Left forelimb (tissue), 1 donor: ENCODE measurements at places on chromosomes 6 and 20.

DNA sequence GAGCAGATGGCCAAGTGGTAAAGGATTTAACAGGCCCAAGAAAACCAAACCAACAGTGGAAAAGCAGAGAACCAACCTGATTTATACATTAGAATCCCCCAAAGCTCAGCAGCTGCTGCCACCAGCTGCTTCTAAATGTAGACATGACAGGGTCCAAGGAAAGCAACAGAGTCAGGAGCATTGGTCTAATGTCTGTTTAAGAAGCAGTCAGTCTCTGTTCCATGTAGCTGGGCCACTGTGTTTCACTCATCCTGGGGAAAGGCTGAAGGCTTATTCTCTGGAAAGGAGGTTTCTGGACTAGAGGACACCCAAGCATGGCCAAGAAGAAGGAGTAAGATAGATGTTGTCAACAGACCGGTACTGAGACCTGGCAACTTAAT lies 75.4 kb downstream of the TMEM244 start:
- no peak for DNase-seq

DNA sequence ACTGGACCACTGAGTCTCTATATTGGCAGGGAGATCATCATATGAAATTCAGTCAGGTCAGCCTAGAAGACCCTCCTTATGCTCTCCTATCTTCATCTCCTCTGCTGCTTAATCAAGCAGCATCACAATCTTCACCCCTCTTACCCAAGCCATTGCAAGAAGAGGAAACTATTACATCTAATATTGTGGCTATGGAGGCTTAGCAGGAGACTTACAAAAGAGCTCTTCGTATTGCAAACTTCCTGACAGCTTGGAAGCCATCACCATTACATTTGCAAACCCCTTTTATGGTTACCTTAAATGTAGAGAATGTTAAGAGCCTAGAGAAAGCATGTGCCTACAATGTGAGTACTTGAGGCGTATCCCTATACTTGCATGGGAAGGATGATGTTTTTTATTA lies 87.2 kb upstream of the STXBP5 start:
- DNase-seq, result no peak

DNA sequence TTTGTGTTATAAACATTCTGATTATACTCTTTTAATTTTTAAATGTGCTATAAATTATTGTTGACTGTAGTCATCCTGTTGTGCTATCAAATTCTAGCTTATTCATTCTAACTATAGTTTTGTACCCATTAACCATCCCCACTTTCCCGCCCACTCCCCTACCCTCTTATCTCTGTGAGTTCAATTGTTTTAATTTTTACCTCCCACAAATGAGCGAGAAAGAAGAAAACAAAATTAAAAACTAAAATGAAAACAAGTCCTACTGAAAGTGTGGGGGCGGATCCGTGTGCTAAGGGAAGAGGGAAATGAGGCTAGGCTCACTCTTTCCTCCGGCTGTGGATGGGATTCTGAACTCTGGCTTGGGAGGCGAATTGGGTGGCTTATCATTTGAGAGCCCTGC lies 6.6 kb upstream of the ZNF831 start:
- DNase-seq, result no peak

DNA sequence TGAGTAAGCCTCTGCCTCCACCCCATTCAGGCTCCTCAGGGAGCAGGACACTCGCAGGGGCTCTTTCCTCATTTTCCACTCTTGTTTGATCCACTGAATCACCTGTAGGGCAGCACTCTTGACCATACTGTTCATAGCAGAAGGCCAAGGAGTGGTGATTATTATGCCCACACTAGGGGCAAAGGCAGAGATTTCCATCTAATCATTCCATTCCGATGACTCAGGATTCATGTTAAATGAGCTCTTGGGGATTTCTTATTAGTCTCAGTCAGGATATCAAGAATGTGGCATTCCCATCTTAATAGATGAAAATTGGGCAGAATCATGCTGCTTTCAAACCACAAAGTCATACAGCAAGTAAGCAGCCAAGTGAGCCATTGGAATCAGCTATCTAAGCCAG lies 101.9 kb upstream of the MOCS1 start:
- DNase-seq, result no peak

DNA sequence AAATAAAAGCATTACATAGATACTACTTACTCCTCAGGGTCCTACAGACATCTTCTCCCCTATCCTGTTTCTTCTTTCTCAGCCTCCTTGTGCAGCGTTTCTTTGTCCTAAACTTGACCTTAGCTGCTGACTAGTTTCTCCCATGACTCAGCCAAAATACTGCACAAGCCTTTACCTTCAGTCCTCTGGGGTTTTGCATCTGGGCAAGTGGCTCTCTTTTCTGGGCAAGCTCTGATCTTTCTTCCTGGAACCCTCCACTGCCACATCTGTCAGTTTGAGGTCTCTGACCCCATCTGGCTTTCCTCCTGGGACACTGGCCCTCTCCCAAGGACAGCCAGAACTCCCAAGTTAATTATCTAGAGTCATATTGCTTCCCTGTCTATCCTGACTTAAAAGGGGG lies 838.4 kb downstream of the DHX35 start:
- DNase-seq, result no peak

DNA sequence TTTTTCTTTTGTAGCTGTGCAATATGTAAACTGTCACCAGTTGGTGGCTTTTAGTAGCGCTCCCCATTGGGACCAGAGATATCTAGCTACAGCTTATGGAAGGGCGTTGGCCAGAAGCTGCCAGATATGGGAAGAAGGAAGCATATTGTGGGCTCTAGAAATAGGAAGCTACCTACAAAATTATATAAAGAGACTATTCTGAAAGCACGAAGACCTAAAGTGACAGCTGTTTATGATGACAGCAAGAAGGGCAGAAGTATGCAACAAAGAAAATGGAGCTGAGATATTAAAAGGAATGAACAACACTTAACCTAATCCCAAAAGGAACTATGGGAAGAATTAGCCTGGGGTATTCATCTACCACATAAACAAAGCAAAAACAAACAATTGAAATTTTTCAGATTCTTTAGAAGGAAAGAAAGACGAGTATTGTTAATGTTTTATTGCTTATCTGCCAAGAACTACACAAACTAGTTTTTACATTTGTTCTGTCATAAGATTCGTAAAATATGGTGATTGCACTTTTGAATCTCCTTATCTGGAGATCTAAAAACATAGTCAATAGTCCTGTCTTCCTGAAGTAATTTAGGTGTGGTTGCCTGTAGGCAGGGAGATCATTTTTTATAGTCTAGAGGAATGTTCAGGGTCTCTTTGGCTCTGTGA lies 81.6 kb downstream of the NCOA7 start:
- DNase-seq, result no peak

DNA sequence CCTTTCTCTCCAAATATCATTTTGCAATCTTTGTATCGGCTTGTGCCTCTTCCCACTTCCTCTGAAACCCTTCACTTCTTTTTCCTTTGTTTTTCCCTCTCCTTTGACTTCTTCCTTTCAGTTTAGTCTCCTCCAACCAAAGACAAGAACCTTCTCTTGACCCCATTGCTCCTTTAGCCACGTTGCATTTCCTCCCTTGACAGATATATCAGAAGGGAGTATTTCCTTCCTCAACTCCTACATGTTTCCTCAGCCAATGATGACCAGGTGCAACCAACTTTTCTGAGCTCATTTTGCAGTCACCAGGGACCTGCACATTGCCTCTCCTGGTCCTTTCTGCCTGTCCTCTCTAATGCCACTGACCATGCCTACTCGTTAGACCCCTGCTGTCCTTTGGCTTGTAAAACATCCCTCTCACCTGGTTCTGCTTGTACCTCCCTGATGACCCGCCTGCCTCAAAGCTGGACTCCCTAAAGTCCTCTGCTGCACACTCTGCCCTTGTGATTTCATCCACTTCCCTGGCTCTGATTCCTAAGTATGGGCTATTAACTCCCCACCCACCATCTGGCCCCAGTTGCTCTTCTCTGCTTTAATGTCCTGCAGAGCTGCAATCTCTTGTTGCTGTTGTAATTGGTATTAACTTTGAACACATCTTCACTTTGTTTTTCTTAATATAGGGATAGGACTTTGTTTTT lies 27.4 kb downstream of the SLC22A16 start:
- no peak for DNase-seq

DNA sequence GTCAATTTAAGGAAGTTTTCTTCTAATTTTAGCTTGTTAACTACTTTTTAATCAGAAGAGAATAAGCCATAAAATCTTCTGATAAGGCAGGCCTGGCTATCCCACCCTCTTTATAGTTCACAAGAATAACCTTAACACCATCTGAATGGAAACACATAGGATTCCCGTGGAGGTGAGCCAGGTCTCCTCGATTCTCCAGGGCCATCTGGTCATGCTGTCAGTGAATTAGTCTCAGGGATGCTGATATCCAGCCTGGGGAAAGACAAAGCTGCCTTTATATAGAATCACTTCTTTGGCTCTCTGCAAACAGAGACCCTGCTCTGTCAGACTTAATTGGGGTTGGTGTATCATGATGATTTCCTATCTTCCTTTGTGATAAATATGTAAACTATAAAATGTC lies 30.1 kb upstream of the TAGAP start:
- no peak for DNase-seq

DNA sequence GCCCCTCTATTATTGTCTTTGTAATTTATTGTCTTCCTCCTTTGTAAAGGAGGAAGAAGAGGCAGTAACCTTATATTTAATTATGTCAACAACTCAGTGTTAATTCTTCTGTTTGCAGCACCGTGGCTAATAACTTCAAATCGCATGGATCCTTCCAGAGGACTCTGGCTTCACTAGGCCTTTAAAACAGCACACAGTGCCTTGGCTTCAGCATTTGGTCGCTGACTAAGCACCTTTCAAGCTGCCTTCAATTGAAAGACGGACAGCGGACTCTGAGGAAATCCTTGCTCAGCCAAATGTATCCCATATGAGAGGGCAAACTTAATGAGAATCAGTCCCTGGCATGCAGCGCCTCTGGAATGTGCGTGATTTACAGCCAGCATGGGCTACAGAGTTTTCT lies 64.2 kb downstream of the SGK1 start:
- DNase-seq, result no peak

DNA sequence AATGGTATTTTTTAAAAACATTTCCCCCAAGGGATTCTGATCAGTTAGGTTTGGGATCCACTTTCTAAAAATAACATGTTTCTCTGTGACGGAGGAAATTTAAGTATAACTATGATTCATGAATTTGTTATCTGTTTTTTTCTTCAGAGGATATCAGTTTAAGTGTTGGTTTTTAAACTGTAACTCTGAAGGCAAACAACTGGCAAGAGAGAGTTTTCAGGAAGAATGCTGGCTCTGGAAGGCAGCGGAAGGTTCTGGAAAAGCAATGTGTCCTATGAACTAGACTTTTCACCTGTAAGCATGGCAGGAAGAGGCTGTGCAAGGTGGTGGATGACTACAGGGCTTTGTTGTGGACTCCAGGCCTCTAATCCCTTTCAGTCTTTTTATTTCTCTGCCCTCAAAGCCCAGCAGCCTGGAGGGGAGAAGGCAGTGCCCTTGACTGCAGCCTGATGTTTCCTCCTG lies 153.1 kb downstream of the GMPR start:
- no peak for DNase-seq

DNA sequence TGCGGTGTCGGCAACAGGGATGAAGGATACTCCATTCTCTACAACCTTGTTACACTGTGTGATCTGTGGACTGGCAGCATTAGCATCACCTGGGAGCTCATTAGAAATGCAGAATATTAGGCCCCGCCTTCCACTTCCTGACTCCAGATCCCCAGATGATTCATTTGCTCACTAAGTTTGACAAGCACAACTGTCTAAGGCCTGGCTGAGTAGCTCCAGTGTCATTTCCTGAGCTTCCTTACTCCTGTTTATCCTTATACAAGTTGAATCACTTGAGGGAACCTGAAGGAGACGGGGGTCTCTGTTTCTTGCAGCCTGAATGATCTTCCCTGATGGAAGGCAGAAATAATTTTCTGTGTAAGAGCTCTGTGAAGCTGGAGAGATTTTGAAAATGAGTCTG lies 32.7 kb upstream of the PROKR2 start:
- DNase-seq, result no peak

DNA sequence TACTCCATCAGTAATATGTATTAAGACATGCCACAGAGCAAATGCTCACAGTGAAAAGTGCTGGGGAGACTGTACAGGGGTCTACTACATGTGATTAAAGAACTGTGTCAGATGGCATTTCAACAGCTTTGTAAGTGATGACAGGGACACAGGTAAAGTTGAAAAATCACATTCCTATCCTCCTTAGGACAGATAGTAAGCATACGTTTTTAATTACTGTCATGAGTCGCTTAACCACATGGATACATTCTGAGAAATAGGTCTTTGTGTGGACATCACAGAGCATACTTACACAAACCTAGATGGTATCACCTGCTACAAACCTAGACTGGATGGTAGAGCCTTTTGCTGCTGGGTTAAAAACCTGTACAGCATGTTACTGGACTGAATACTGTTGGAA lies 645.8 kb upstream of the AGPAT4 start:
- DNase-seq, result no peak

GRCh38 chr6:51049288-51049982 lies 230.8 kb downstream of the TFAP2B start:
- DNase-seq, result no peak
